ENCODE measurements at places on chromosomes 16 and 17.

- no peak for DNase-seq
These were observed 21.0 kb downstream of the PDIA2 start for GRCh38 chr16:303760-304505.

- DNase-seq: peak; percentile 65
These were observed 12.6 kb downstream of the KCTD2 start for GRCh38 chr17:75059369-75060345.

DNA sequence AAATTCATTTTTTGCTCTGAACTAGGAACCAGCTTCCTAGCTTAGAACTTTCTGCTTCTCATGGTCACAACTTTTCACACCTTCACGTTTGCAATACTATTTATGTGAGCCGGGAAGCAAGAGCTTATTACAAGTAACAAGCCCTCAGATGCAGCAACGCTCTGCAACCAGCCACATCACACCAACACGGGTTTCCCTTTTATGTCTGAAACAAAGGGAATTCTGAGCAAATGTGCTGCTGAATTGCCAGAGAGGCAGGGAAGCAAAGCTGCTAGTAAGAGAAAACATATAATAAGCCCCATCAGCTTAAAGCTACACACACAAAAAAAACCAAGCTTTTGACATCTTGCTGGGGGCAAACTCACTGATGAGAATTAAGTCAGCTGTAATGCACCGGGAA lies 122.2 kb downstream of the SLC39A11 start:
- DNase-seq: no peak

DNA sequence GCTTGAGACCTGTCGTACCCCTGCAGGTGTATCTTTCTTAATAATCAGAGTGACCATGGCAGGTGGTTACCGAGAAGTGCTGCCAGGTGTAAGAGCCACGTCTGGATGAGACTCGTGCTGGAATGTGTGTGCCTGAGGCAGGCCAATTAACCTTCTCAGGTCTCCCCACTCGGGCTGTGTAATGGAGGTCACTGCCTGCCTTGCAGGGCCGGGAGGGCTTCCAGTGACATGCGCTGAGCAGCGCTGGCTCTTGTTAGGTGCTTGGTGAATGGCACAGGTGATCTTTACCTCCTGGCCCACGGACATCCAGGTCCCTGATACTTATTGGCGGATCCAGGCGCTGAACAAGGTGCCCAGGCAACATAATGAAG lies 4.6 kb upstream of the GSE1 start:
- DNase-seq: no peak

DNA sequence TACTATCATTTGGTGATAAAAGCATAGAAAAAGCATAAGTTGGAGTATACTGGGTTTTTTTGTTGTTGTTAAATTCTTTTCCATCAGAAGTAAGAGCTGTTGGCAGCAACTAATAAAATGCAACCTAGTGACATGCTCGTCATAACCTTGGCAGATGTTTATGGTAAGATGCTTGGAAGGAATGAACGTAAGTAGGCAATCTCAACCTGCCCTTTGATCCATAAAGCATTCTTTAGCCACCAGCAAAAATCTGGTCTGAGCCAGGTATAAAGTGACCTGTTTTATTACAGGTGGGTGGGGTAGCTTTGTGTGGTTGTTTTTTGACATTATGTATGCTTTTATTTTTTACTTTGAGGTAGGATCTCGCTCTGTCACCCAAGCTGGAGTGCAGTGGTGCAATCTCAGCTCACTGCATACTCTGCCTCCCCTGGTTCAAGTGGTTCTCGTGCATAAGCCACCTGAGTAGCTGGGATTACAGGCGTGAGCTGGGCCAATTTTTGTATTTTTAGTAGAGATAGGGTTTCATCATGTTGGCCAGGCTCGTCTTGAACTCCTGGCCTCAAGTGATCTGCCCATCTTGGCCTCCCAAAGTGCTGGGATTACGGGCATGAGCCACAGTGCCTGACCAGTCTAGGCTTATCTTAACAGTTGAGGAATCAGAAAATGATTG lies 22.0 kb downstream of the WSB1 start:
- no peak for DNase-seq

DNA sequence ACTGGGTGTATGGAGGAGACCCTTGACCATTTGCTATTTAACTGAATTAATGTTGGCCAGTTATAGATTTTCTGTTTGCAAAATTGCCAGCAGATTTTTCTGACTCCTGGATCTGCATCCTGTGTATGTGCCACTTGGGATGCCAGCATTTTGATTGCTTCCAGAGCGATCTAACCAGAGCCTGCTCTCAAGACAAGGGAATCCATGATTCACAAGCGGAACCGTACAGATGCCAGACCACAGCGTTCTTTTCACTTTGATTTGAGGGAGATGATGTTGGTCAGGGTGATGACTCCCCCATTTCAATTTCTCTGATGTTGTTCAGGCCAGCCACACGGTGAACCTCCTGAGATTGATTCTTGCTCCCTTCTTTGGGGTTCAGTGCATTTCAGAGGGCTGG lies 228.7 kb downstream of the CDH13 start:
- DNase-seq: no peak
